ENCODE measurements at places on chromosomes 1 and 21.

DNA sequence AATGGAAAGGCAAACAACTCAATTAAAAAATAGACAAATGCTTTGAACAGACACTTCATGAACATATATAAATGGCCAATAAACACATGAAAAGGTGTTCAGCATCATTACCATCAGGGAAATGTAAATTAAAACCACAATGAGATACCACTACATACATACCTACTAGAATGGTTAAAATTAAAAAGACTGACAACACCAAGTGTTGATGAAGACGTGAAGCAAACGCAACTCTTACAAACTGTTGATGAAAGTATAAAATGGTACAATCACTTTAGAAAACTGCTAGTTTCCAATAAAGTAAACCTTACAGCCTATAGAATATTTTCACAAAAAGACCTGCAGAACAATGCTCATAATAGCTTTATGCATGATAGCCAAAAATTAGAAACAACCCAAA lies 10.1 kb downstream of the EIF2B3 start:
- no peak for DNase-seq

DNA sequence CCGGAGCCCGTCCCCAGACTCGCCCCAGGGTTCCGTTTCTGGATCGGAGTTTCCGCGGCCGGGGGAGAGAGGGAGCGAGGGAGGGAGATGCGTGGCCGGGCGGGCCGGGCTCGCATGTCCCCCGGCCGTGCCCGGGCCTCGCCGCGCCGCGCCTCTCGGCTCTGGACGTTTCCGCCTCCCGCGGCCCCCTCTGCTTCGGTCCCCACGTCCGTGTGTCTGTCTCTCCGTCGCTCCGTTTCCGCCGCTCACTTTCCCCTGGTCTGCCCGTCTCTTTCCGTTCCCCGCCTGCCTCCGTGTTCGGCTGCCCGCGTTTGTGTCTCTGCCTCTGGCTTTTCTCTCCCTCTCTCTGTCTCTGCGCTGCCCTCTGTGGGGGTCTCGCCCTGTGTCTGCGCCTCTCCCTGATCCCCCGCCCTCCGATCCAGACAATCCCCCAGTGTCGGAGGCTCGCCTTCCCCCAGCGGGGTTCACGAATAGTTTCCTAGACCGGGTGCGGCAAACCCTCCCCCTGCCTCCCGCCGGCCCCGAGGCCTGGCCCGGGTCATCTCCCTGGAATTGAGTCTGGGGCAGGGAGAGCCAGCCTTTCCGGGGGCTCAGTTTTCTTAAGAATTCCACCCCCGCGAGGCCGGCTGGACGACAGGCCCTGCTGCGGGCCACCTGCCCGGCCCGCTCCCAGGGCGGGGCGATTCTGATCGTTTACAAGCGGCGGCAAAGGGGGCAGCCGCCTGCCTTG lies 735 bp downstream of the NBL1 start:
- DNase-seq, result no peak

DNA sequence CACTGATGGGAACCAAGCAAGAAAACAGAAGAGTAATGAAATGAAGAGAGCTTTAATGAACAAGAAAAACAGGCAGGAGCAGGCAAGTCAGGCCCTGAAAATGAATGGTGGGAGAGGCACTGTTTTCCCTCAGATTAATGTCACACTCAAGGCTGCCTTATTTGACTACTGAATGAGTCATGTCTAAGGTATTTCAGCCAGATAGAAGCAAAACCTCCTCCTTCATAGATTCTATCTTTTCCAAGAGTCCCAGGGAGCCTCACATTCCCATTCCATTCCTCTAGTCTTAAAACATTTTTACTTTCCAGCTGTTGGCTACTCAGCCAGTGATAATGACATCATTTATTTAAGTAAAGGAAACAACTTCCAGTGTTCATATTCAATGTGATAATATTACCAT lies 228.4 kb upstream of the NRIP1 start:
- DNase-seq, result no peak

- DNase-seq, result no peak
These were observed 12.7 kb downstream of the BCAR3 start for GRCh38 chr1:93668951-93669350.

DNA sequence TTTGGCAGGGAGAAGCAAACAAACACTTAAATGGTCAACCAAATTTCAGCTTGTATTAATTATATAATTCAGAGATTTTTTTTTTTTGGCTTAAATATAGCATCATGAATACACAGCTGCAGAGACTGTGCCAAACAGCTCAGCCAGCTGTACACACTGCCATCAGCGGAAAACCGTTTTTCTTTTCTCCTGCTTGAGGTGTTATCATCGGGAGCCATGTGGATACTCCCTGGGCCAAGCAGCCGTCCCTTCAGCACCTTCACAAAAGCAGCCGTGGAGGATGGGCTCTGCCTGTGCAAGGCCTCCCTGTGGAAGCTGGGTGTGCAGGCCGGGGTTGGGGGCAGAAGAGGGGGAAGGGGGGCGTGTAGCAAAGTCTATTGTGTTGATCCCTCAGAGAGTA lies 85.0 kb downstream of the NUF2 start:
- DNase-seq, result no peak

DNA sequence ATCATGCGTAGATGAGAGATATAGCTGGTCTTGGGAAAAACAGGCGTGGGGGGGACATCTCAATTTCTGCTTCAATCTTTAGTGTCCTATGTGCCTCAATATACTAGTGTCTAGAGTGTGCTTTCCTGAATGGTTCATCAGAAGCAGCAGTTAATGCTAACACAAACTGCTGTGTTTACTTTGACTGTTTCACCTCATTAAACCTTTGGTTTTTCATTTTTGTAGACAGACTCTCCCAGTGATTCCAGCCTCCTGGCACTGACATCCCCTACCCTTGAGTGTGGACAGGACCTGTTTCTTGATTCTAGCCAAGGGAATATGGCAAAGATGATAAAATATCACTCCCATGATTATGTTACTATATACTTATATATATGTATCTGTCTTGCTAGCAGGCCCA lies 37.6 kb downstream of the ZYG11A start:
- DNase-seq, result no peak

- no peak for DNase-seq
These were observed 86.9 kb upstream of the SPAG17 start for GRCh38 chr1:118271883-118272282.

DNA sequence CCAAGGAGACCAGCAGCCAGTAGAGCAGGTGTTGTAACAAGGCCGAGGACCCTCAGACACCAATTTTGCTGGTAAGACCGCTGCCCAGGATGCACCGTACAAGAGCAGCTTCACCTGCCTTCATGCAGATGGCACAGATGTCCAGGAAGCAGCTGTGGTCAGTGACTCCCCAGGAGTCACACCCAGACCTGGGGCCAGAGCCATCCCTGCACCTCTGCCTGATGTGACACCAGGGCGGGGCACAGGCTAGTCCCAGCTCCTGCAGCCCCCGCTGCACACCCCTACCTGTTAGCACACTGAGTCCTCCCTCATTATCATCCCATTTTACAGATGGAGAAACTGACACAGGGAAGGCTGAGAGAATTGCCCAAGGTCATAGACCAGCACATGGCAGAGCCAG lies 16.3 kb upstream of the KCNAB2 start:
- DNase-seq, result no peak

- no peak for DNase-seq
These were observed 31.9 kb downstream of the CAPN9 start for GRCh38 chr1:230778916-230779590.

DNA sequence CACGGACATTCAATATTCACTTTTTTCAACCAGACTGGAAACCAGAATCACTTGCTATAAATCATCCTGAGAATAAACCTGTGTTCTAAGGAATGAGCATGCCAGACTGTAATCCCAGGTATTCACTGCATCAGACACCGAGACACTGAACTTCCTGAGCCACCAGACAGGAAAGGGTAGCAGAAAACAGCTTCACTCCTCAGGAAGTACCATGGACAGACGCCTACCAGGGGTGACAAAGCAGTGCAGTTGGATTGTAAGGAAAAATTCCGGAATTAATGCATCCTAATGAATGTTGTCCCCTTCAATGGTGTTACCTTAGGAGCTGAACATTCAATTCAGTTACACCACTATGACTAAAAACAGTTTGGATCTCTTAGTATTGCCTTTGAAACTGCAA lies 156.1 kb downstream of the PIGK start:
- no peak for DNase-seq

DNA sequence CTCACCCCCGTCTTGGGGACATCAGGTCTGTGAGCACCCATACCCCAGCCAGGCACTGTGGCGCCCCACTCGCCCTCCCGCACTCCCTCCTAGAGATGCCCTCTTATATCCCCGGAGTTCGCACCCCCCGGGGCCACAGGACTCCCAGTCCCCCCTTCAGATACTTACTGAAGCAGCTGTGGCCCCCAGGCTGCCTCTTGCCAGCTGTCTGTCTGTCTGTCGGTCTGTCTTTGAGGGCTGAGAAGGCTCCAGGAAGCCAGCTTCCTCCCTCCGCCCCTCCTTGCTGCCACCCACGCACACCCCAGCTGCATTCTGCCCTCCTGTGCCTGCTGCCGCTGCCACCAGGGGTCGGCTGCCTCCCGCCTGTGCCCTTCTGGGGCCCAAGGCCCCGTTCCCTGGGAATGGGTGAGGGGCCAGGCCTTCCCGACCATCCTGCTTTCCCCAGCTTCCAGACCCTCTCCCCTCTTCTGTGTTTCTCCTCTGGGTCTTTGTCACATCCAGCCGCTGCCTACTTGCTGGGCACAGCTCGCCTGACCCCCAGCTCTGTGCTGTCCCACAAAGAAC lies at the start of gene PTPN7:
PTPN7 (minus strand) TSS at position 226 of the 564 bp plus-strand sequence. CDS start 1,200 bp downstream, outside the sequence.
- DNase-seq, result peak; percentile 88

GRCh38 chr1:25617625-25618432 lies 1.2 kb downstream of the MAN1C1 start:
- no peak for DNase-seq

DNA sequence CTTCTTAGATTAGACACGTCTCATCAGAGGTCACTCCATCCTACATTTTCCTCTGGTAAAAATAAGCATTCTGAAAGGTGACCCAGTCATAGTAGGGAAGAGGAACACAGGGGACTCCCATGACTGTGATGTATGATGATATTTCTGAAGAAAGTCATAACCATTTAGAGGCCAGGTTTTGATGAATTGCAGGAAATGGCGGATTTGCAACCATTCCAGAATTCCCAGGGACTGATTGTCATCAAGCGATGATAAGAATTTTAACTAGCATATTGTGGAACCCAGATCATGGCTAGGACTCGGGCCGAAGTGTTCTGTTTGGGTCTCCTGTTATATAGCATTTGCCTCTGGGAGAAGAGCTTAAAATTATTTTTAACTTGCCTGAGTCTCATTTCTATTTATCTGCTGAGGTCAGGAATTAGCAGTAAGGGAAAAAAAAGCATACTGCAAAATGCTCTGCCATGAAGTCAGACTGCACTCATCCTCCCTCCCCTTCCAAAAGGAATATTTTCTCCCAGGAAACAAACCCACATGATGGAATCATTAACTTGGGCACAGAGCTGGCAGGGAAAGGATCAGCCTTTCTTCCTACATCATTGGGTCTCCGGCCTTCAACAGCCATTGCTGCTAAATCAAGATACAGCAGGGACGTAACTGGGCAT lies 286.7 kb downstream of the HLX start:
- no peak for DNase-seq

DNA sequence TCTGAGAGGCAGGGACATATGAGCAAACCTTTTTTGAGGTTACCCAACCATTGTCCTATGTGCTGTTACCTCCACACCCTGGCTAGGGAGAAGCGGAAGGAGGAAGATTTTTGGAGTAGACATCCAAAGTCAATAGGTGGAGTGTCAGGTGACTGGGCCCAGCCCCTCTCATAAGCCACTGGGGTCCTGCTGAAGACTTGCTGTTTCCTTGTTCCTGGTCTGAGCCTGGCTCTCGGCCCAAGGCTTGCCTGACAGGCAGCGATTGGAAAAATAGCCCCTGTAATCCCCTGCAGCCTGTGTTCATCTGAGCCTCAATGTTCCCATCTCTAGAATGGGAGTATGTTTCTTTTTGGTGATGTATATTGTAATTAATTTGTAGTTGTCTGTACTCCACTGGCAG lies 6.9 kb upstream of the PIGR start:
- DNase-seq, result no peak

GRCh38 chr1:117932576-117932975 lies 3.0 kb downstream of the WDR3 start:
- DNase-seq, result no peak

DNA sequence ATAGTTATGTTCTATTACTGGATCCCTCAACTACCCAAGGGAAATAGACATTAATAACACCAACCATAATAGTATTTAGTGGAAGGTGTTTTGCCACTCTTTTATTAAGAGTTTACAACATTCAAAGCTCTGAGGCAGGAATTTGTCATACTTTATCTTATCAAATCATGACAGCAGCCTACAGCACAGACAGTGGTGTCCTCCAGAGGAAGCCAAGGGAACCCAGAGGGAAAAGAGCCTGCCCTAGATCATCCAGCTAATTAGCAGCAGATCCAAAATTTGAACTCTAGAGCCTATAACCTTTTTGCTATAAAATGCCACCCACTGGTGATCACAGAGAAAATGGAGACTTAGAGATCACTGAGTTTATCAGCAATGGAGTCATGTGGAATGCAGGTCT lies 18.2 kb downstream of the VAV3 start:
- no peak for DNase-seq

DNA sequence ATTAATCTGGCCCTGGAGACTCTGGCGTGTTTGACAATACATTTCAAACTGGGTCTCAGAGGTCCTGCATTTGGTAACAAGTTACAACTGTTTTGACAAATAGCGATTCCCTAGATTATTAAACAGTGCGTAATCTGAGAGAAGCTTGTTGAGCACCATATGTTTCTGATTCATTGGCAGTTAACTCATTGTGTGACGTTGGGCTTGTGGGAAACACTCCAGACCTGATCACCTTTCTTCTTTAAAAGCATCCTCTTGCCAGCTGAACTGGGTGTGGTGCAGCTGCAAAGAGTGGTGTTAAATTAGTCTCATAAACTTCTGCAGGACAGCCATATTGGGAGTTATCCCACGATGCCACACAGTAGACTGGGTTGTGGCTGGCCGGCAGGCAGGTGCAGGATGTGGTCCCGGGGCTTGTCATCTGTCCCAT lies 82.7 kb downstream of the CDC7 start:
- no peak for DNase-seq

DNA sequence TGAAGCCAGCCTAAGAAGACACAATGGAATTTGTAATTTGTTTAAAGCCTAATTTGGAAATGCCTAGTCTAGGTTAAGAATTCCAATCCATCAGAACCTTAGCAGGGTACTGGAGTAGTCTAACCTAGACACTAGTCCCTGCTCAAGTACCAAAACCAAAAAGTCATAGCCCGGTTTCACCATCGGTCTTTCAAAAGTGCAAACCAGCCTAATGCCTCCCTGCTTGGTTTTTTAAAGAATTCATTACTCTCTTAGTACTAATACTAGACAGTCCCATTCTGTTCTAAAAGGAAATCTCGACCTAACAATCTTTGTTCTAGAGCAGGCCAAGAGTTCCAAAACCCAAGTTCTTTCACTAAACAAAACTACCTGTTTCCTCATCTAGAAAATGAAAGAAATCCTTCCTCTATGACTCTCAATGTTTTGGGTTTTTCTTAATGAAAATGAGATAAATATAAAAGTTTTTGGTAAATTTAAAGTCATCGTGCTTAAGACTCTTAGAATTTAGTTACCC lies 2.6 kb downstream of the PUM1 start:
- no peak for DNase-seq

DNA sequence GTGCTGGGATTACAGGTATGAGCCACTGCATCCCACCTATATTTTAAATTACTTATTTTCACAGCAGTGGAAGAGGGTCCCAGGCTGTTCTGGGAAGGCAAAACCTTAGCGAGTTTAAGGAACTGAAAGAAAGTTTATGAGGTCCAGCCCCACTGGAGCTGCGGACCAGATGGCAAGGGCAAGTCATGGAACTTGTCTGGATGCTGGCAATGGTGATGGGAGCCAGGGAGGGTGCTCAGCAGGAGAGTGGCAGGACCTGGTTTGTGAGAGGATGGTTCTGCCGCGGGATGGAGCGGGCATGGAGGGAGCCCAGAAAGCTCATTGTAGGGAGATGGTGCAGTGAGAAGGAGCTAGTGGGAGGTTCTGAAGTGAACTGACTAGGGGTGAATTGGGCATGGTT lies 50.6 kb upstream of the SLC45A1 start:
- DNase-seq, result no peak

Measured in activated CD4-positive, alpha-beta T cell treated with anti-CD3 and anti-CD28 coated beads for 24 hours (primary cell).